Large intestine (tissue), 12 donors: ENCODE measurements at places on chromosomes 6 and 20.

DNA sequence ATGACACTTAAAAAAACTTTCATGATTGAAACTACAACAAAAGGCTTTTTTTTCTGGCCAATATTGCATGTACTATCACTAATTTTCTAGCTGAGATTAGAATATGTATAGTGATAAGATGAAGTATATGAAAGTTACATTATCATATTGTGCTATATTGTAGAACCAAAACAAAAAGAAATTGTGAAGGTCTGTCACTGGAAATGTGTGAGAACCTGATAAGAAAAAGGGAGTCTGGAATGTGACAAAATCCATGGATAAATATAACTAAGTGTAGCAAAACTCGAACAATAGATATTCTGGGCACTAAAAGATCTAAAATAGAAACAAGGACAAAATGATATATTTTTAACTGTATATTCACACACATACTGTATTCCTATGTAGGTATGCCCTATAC lies 36.7 kb upstream of the FAM135A start:
- no peak for DNase-seq

- no peak for DNase-seq
These were observed 1.6 kb upstream of the REV3L start for GRCh38 chr6:111484633-111484930.

DNA sequence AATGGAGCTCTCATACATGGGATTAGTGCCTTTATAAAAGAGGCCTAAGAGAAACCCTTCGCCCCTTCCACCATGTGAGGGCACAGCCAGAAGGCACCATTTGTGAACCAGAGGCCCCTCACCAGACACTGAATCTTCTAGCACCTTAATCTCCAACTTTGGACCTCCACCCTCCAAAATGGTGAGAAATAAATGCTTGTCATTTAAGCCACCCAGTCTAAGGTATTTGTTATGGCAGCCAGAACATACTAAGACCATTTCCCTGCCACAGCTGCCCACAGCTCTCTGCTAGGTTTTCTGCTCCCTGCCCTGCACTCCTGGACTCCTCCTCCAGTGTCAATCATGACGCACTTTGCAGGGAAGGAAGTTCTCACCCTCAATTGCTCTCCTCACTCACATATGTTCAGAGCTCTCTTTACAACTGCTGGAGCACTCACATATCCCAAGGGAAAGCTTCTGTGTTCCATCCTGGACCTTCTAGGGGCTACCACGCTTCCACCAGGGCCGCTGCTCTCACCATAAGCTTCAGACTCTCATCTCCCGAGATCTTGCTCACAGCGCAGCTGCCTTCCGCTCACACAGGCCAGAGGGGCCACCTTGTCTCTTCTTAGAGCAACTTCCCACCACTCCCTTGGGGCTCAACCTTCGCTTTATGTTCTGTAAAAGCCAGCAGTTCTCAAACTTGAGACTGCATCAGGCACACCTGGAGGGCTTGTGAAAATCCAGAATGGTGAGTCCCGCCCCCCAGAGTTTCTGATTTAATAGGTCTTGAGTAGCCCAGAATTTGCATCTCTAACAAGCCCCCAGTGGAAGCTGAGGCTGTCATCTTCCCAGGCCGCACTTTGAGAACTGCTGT lies 1.6 kb upstream of the LY86 start:
- no peak for DNase-seq

- DNase-seq: no peak
These were observed 4.8 kb downstream of the EPB41L2 start for GRCh38 chr6:131058236-131058635.

DNA sequence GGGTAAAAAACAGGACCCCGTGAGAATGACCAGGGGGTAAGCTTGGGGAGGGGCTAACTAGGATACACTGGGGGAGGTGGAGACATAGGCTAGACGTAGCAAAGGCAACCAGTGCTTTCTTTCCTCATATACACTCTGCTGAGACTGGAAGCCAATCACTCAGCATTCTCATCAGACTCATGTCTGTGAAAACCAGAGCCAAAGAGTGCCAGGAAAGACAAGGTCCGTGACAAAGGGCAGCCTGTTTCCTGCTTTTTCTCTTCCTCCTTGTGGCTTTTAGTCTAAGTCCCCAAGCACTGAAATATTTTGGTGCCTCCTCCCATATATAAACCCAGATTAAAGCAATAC lies 97.9 kb upstream of the NEDD9 start:
- no peak for DNase-seq

GRCh38 chr6:132734694-132735236 lies 20.9 kb upstream of the VNN1 start:
- no peak for DNase-seq

DNA sequence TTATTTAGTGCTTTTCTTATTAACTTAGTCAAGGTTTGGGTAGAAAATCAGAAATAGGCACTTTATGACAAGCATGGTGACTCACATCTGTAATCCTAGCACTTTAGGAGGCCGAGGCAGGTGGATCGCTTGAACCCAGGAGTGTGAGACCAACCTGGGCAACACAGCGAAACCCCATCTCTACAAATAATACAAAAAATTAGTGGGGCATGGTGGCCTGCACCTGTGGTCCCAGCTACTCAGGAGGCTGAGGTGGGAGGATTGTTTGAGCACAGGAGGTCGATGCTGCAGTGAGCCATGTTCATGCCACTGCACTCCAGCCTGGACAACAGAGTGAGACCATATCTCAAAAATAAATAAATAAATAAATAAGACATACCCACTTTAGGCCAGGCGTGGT lies 51.3 kb upstream of the THEMIS start:
- no peak for DNase-seq

GRCh38 chr6:149898966-149899365 lies 1.1 kb upstream of the RAET1E start:
- DNase-seq: no peak

DNA sequence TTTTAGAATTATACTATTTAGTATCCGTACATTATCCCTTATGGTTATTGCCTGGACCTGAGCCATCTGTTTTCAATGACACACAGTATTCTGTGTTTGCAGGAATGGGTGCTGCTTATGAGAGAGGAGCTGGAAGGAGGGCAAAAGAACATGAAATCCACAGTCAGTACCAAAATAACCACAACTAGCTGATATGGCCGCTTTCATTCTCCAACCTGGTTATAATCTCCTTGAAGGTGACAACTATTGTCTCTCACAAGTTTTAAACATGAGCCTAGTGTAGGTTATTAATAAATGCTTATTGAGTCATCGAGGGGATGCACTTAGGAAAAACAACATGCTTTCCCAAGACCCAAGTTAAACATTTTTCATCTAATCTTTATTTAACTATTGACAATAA lies 356.6 kb downstream of the BMP2 start:
- no peak for DNase-seq

DNA sequence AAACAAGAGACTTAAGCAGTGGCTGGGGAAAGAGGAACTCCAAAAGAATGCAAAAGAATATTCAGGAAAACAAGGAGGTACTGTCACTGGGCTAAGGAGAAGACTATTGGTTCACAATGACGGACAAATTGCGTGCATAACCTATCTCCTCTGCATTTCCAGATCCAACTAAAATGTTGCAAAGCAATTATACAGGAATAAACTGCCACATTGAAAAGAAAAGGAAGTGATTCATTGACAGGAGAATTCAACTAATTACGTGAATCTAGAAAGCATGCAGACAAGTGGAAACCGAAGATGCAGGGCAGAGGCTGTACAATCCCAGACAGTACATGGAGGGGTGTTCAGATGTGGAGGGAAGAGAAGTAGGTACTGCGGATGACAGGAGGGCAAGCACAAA lies 152.8 kb upstream of the RIPOR2 start:
- DNase-seq: no peak

DNA sequence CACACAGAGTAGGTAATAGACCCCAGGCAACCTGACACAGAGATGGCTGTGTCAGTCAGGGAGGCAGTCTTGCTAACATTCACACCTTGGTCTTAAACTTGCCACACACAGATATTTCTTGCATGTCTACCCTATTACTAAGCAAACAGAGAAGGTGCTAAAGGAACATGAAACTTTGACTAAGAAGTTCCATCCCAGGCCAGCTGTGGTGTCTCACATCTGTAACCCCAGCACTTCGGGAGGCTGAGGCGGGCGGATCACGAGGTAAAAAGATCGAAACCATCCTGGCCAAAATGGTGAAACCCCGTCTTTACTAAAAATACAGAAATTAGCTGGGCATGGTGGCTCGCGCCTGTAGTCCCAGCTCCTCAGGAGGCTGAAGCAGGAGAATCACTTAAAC lies 222.4 kb upstream of the JARID2 start:
- DNase-seq: no peak

DNA sequence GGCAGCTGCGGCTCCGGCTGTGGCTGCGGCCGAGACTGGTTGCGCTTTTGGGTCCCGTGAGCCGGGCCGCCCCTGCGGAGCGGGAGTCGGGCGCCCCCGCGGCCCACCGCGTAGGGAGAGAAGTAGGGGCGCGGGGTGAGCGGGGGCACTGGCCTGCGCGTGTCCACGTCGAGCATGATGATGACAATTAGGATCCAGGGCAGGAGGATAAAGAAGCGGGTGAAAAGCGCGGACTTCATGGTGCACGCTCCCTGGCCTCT lies 739 bp downstream of the B3GAT2 start:
- no peak for DNase-seq

GRCh38 chr6:74956559-74957428 lies 249.1 kb downstream of the COL12A1 start:
- DNase-seq: no peak

DNA sequence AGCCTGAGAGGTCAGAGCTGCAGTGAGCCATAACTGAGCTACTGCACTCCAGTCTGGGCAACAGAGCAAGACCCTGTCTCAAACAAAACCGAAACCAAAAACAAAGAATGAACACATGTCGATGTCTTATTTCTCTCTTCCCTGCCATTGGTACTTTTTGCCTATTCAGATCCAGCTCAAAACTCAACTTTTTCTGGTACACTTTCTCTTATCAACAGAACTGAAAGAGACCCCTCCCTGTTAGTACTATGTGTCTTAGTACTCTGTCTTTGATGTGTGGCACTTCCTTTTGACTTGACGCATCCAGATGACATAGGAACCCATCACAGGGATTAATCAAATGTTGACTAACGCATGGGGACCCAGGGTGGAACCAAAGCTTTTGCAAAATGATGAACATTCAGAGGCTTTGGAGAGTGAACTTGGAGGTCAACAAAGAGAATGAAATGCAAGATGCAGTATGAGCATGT lies 44.8 kb downstream of the AKAP12 start:
- no peak for DNase-seq

DNA sequence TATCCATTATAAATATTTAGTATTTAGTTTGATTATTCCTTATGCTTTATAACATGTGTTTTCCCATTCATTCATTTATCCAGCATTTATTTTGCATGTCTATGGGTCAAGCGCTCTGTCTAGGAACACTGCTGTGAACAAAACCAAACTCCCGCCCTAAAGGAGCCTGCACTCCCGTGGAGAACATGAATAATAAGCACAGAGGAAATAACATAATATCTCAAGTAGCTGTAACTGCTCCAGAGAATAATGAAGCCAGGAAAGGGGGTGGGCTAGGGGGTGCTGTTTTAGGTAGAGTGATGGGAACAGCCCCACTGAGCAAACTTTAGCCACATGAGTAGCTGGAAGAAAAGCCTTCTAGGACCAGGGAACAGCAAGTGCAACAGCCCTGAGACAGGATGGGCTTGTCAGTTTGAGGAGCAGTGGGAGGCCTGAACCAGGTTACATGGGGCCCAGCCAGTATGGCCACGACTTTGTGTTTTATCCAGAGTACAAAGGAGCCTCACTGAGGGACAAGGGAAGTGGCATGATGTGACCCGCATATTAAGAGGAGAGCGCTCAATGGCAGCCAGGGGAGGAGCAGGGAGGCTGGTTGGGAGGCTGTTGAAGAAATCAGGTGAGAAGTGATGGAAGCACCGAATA lies 24.4 kb upstream of the PRND start:
- no peak for DNase-seq

DNA sequence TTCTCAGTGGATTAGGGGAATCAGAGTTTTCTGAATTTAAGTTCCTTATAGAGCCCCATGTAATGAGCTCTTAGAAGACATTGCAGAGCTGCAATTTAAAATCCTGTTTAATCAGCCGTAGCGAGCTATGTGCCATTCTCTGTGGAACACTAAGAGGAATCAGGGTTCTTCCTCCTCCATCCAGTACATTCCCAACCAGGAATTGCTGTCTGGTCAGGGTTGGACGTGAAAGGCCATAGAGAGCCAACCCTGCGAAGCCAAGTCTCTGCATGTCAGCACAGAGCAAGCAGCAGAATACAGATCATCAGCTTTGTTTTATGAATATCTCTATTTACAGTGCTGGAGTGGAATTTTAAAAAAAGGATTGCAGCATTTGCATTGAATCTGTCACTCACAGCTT lies 366.0 kb downstream of the LAMA2 start:
- DNase-seq: no peak

- no peak for DNase-seq
These were observed 6.5 kb downstream of the C20orf202 start for GRCh38 chr20:1209447-1210387.

- no peak for DNase-seq
These were observed 49.2 kb downstream of the PCNA start for GRCh38 chr20:5070570-5070969.

DNA sequence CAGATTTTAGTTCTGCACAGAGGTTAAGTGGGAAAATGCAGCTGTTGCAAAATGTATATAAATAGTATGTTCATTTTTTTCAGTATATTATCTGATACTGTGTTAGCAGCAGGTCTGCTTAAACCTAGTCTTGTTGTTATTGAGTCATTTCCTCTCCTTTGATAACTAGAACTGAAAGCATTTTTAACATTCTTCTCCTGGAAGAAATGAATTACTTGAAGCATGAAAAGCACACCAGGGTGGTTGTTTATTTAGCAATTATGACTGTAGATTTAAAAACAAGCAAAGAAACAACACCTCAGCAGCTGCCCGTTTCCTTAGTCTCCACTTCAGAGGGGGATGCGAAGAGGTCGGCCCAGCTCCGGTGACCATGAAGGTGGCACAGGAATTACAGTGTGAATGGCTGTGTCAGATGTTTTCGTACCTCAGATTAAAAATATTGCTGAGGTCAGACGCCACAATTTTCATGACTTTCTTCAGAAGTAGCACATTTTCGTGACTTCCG lies 53.5 kb downstream of the GOPC start:
- DNase-seq: no peak

DNA sequence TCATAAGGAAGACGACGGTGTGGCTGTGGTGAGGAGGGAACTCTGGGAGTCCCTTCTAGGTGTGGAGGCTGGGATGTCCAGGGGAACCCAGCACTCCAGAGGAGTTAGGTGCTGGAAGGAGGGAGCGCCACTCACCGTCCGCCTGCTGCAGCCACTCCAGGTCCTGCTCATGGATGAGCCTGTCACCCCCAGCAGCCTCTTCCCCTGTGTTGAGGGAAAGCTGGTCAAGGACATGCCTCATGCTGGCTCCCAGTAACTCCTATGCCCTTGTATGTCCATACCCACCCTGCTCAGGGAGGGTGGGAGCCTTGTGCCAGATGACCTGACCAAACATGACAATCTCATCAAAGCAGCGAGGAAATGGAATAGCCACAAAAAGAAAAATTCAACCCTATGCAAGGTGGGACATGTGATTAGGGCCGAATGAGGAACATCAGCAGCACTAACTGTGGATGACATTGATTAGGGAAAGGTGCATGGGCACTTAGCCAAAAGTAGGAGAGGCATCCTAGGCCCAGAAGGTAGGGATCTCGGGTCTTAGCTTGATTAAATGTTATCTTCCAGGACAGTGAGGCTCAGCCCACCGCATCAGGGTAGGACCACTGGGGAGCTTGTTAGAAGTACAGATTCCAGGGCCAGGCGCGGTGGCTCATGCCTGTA lies 3.0 kb downstream of the DNPH1 start:
- DNase-seq: no peak

GRCh38 chr20:29874476-29875202 lies 1382.8 kb upstream of the DEFB115 start:
- no peak for DNase-seq
